ENCODE measurements at places on chromosomes 11 and 22.

DNA sequence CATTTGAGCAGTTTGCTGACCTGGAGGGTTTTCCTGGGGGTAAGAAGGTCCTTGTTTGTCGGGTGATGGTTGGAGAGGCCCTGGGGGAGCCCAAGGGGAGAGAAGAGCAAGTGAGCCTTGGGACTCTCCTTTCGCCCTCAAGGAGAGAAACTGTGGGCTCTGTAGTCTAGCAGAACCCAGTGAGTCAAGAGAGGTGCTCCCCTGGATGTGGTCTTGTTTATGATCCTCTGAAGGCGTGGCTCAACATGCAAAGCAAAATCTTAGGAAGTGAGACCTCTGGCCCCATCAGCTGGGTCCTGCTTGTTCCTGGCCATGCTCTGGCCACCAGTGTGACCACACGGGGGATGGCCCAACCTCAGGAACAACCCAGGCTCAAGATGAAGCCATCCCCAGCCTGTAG, 66.5 kb upstream of the ALX4 start:
- no peak for DNase-seq

DNA sequence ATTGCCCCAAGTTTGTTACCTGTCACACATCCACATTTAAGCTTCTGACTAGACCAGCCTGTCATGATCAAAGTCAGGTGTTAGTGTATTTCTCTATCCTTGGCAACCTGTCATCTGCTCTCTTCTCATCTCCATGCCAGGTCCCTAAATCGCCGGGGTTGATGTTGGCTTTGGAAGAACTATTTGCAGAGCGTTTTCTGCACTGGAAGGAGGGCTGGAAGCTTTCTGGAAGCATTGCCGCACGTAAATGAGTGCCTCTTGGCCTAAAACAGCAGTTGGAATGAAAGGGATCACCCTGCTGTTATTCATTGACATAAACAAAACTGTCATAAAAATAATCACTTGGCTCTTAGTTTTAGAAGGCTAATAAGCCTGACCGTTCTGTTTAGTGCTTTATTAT, 1.4 kb downstream of the TTC12 start:
- no peak for DNase-seq

GRCh38 chr11:112724496-112724790, 236.8 kb upstream of the NCAM1 start:
- no peak for DNase-seq

DNA sequence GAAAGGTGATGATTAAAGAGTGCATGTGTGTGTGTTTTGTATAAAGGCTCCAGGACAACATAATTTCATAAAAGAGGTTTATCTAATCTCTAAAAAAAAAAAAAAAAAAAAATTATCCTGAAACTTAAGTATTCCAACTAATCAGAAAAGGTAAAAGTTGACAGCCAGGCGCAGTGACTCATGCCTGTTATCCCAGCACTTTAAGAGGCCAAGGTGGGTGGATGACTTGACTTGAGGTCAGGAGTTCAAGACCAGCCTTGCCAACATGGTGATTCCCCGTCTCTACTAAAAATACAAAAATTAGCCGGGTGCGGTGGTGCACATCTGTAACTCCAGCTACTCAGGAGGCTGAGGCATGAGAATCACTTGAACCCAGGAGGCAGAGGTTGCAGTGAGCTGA, 632.7 kb upstream of the CHORDC1 start:
- DNase-seq, result no peak

- DNase-seq, result no peak
Observed at GRCh38 chr11:1108246-1108900, 33.7 kb downstream of the MUC2 start.

GRCh38 chr11:62273789-62274275, 3.9 kb downstream of the SCGB2A2 start:
- DNase-seq, result no peak

DNA sequence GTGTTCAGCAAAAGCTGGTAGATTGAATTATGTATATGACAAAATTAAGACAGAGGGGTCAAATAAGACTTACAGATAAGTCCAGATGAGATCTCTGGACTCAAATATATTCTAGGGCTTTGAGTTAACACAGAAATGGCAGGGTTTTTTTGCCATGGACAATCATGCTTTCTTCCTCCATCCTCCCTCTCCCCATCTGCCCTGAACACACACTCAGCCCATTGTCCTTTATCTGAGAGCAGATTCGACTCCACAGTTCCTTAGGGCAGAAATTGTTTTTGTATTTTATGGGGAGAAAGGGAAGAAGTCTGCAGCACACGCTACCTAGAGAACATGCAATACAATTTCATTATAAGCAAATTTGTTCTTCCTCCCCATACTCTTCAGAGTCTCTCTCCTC, 86.8 kb downstream of the SLC1A2 start:
- DNase-seq, result no peak

DNA sequence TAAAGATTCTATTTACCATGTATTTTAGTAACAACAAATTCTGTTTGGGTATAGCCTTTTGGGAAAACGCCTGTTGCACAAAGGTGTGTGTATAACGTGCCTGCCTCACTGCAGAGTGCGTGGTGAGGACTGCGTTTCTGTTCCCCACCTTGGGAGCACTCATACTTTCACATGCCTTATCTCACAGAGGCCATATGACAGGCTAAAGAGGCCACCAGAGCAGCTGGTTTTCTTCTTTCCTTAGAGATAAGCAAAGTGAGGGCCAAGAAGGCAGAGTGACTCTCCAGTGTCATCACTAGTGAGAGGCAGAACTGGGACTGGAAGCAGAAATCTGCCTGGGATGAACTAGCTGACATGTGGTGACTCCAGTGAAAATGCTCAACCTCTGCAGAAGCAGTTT, 369.2 kb upstream of the NARS2 start:
- no peak for DNase-seq

GRCh38 chr11:130102301-130103249, 32.9 kb downstream of the APLP2 start:
- DNase-seq, result no peak

DNA sequence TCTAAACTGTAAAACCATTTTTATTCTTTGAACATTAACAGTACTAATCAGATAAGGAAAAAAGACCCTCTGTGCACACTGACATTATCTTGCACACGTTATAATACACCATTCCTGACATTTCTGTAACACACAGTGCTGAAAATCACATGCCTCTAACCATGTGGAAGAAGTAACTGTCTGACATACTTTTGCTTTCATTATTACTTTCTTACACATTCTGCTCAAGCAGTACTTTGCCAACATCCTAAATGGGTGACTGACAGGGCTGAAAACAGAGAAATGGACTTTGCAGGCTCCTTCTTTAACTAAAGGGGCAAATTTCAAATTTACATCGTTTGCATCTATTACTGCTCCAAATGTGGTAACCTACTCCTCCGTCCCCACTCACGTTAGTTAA, 22.8 kb upstream of the TP53AIP1 start:
- DNase-seq, result no peak

DNA sequence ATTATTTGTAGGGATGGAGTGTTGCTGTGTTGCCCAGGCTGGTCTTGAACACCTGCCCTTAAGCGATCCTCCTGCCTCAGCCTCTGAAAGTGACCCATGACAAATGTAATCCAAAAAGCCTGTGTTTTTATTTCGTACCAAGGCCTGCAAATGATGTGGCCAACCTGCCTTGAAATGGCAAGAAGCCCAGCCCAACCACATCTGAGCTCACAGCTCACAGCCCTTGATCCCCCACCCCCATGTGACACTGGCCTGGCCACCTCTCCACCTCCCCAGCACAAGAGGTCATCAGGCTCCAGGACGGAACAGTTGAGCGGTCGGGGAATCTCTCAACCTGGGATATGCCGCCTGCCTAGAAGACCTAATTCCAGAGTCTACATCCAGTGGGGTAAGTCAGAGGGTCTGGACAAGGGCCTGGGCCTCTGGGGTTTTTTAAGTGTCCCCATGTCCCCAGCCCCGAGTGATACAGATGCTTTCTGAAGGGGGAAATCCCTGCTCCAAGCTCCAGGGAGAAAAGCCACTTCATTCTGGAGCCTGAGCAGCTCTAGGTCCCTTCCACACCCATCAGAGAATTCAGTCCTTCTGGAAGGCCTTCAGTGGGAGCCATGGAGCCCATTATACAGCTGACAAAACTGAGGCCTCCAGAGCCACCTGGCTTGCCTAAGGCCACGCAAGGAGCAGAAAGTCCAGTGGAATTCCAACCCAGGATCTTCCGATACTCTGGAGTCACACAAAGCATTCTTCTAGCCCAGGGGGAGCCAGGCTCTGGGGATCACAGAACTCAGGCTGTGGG, 70.7 kb downstream of the MN1 start:
- DNase-seq, result no peak

DNA sequence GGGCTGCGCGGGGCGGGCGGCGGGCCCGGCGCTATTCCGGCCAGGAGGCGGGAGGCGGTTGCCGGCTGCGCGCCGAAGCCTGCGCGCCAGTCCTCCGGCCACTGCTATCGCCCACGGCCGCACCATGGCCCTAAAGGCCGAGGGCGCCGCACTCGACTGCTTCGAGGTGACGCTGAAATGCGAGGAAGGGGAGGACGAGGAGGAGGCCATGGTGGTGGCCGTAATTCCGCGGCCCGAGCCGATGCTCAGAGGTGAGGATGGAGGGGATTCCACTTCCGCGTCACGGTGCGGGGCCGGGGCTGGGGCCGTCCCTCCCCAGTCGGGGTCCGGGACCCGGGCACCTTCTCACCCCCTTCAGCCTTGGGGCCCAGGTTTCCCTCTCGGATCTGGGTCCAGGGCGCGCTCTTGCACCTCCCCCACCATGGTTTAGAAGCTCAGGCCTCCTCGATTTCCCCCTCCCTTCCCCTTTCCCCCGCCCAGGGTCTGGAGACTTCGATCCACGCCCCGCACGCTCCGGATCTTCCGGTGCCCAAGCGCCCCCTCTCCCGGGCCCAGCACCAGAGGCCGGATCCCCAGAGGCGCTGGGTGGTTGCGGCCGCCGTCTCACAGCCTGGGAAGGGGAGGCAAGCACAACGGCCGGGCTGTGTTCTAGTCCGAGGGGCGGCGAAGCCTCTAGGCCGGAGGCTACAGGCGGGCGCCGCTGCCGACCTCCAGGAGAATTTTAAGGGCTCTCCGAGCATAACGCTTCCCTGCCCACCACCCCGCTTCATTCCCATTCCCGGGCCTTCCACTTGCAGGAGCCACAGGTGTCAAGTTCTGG, 517 bp downstream of the SPINDOC start:
- no peak for DNase-seq

DNA sequence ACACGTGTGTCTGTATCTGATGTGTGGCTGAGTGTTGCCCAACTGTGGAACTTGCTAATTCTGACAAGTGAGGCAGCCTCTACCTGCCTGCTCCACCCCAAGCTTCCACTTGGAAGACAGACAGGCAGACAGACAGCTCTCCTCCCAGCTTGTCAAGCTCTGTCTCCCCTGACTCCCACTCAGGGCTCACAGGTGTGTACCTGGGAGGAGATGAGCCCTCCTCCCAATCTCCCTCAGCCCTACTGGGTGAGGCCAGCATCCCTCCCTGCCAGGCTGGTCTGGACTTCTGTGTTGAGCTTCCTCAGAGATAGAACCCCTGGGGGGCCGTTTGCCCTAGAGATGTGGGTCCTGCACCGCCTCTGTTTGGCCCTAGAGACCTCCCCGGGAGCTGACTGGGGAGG, 1.0 kb upstream of the CHRM1 start:
- no peak for DNase-seq

DNA sequence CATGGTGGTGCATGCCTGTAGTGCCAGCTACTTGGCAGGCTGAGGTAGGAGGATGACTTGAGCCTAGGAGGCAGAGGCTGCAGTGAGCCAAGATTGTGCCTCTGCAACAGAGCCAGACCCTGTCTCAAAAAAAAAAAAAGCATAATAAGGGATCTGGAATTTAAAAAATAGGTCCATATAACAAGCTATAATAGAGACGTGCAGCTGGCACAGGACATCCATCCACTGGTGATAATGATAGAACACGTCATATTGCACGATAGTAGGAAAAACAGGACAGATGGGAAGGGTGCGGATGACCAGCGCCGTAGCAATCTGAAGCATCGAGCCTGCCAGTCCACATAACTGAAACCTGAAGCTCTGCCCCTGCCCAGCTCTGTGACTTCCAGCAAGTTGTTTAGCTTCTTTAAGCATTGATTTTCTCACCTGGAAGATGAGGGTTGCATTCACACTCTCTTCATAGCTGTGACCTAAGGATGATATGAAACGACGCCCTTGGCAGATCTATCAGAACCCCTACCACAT, 60.3 kb upstream of the PRODH start:
- DNase-seq, result no peak

GRCh38 chr11:104380358-104380757, 216.4 kb upstream of the PDGFD start:
- no peak for DNase-seq

GRCh38 chr22:45008751-45009605, 827 bp downstream of the PHF21B start:
- DNase-seq, result no peak

- DNase-seq, result no peak
Observed at GRCh38 chr11:68714060-68714856, 29.9 kb downstream of the GAL start.

- no peak for DNase-seq
Observed at GRCh38 chr22:17954200-17954859, 70.0 kb downstream of the MICAL3 start.

- no peak for DNase-seq
Observed at GRCh38 chr22:49948958-49949913, 11.3 kb upstream of the PIM3 start.

DNA sequence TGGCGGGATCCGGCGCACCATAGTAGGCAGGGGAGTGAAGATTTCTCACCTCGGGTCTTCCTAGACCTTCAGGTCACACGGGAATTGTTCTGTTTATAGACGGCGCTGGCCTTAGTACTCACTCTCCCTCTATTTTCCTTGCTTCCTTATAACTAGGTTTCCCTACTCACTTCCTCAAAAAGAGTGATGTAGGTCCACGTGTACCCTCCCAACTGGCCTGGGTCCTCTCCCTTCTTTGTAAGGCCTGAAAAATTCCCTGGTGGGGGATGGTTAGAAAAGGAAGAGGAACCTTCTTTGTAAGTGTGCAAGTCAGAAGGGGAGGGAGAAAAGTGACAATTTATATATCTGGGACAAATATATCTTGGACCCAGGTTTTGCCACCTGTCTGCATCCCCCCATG, 2.9 kb upstream of the TMEM9B start:
- DNase-seq, result no peak

- DNase-seq, result no peak
Observed at GRCh38 chr11:35228328-35228725, 89.4 kb downstream of the CD44 start.

GRCh38 chr22:45072322-45072903, 62.6 kb upstream of the PHF21B start:
- no peak for DNase-seq

- DNase-seq, result no peak
Observed at GRCh38 chr11:107562647-107563208, 2.8 kb downstream of the ALKBH8 start.

GRCh38 chr22:46569055-46569847, 31.8 kb upstream of the CELSR1 start:
- DNase-seq, result no peak

DNA sequence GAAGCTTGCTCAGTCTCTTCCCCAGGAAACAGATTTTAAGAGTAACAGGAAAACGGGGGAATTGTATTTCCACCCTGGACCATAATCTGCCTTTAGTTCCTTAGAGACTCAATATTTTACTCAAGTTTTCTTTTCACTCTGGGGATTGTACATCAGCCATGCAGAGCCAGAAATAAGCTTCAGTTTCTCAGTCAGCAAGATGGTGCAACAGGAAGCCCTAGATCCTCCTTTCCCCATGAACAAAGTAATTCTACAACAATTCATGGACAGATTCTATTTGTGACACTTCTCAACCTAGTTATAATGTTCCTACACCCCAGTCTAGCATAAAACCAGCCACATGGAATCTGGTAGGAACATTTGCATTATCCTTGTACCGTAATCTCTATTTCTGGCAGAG, 24.7 kb downstream of the OR8B2 start:
- no peak for DNase-seq

GRCh38 chr11:73077454-73077853, 64.7 kb downstream of the FCHSD2 start:
- DNase-seq, result no peak

GRCh38 chr11:28899706-28900105, 791.5 kb downstream of the METTL15 start:
- DNase-seq, result no peak

Data from stimulated activated CD4-positive, alpha-beta T cell treated with anti-CD3 and anti-CD28 coated beads, TNF-alpha, amount 100 ng/mL, for 24 hours (primary cell).